ENCODE measurements at places on chromosomes 3 and 15.

DNA sequence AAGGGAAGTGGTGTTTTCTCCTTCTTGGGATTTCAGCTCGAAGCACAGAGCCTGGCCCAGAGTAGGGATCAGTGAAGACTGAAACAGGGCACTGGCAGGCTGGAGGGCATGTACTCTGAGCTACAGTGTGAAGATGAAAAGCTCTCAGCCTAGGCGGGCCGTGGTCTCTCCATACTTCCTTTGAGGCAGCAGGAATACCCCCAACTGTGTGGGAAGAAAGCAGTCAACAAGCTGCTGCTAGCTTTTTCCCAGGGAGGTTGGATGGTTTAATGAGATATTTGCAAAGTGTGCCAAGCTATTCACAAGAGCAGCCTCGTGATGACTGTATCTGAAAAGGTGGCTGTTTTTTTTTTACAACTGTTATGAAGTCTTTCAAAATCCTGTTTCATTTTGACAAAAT is 47.2 kb downstream of the NMNAT3 start:
- no peak for DNase-seq

DNA sequence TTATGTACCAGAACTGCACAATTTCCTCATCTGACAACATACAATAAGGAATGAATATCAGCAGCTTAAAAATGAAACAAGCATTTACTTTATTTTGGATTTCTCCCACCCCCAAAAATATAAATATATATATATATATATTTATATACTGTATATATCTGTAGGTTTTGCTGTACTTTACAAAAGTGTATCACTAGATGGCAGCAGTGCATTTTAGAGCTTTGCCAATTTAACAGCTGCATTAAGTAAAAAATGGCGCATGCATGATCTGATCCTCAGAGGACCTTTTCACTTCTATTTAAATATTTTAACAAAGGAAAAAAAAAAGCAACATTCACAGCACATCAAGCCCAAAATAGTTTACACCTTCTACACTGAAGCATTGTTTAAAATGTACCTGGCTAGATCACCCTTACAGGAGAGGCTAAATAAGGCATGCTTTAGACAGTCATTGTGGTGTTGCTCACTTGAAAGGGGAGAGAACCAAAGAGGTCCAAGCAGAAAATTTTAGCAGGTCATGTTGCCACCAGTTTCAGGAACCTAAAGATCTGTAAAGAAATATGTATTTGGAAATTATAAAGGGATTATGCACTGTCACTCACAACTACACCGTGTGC is 72.6 kb downstream of the NPTN start:
- peak; percentile 76 for DNase-seq

DNA sequence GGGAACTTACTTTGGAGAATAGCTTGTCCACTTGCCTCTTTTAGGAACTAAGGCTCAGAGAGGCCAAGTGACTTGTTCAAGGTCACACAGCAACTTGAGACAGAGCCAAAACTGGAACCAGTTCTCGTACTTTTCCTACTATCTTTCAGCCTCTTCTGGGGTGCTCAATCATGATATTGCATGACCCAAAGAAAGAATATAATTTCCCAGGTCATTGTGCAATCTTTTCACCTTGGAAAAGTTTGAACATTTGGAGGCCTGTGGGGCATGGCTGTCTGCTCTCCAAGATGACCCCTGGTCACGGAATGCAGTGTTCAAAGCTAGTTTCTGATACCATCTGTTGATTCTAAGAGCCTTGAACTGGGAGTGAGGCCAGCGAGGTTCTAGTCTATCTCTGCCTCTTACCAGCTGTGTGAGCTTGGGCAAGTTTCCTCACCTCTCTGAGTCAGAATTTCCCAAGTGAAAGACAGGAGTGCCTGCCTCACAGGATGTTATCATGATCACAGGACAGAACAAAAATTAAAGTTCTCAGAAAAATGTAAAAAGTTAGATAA is 89.7 kb downstream of the BDH1 start:
- DNase-seq, result no peak

GRCh38 chr3:83033133-83033532 is 1271.7 kb upstream of the GBE1 start:
- no peak for DNase-seq

DNA sequence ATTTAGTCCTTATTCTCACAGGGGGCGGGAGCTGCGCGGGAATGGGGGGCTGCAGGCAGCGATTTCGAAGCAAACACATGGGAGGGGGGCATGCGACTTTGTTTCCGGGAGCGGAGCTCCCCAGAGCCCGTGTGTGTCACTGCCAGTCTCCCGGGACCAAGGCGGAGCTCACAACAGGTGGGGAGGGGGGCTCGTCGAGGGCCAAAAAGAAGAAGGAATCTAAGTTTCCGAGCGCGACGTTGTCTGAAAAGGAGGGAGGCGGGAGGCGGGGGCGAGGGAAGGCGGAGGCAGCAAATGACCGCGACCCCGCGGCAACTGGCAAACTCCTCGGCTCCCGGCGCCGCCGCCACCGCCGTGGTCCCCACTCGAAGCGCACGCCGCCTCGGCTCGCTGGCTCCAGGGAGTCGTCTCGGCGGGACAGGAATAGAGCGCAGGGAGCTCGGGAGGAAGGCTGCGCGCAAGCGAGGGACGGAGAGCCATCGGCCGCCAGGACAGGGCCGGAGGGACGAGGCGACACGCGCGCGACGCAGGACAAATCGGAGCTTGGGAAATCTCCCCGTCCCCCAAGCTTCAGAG is 1.4 kb downstream of the FOXP1 start:
- peak; percentile 88 for DNase-seq

GRCh38 chr15:98682992-98683701 is 34.8 kb downstream of the IGF1R start:
- peak; percentile 1 for DNase-seq

GRCh38 chr15:60350108-60350507 is 47.7 kb downstream of the ANXA2 start:
- no peak for DNase-seq

- DNase-seq, result no peak
Measured at GRCh38 chr15:98413933-98414546, 234.3 kb upstream of the IGF1R start.

- DNase-seq, result no peak
Measured at GRCh38 chr3:161420746-161421145, 49.4 kb upstream of the SPTSSB start.

DNA sequence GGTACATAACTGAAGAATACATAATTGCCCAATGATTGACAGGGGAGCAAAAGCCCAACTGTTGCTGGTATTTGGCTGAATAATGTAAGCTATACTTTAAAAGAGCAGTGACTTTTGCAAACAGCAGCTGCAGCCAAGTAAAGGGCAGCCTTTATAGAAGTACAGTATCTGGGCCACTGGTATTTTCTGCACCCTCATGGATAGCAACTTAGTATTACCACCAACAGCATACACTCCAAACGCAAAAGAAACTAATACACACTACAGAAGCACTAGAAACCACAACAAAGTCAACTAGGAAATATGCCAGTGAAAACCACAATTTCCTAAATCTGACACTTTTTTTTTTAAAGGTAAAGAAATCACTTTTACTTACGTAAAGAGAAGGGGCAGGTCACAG is 206.1 kb downstream of the TIGIT start:
- peak; percentile 5 for DNase-seq

- DNase-seq, result peak; percentile 56
Measured at GRCh38 chr3:4495294-4496086, 2.3 kb downstream of the ITPR1 start.

DNA sequence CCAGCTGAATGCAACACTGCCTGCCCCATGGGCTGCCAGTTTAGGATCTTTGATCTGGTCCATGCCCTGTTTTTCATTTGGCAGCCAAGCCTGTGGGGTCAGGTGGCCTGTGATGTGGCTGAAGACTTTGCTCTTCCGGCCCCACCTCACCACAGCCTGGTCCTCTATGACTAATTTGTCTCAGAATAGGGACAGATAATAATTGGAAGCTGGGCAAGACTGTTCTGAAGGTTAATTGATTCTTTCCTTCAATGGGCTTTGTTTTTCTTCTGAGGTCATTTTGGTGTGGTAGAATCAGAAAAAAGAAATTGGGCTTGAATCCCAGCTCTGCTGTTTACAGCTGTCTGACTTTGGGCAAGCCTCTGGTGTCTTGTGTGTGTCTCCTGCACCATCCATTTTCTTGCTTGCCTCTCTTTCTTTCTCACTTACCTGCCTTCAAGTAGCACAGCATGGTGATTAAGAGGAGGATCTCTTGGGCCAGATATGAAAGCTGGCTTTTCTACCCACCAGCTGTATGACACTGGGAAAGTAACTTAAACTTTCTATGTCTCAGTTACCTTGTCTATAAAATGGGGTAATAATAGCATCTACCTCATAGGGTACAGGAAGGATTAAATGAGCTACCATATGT is 24.2 kb downstream of the ABHD2 start:
- DNase-seq, result no peak

GRCh38 chr3:115788921-115789470 is 165.7 kb downstream of the GAP43 start:
- no peak for DNase-seq

DNA sequence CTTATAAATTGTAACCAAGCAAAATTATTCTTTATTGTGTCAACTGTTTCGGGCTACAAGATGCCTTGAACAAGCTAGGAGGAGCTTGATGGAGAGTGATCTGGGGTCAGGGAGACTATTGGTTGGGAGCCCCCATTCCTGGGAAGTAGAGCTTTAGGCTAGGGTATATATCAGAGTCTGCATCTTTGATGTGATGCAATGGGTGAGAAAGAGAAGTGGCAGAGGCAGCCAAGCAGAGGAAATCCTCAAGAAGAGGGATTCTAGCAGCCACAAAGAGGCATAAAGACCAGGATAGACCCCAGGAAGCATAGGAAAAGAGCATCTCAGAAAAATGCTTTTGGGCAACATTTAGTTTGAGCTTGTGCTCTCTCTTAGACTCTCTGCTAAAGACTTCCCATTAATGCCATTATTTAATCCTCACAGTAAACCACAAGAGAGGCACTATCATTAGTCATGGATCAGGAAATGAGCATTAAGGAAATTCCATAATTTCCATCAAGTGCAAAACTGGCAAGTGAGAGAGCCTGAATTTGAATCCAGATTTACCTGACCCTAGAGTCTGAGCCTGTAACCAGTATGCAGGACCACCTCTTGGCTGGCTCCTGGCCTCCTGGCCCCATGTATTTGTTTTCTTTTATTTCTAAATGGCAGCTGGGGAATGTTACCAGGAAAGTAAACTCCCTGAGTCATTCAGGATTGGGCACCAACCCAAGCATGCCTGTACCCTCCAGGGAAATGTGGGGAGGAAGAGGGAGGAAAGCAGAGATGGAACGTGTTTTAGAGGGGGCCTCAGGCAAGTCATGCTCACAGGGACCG is 118.7 kb downstream of the RPL22L1 start:
- DNase-seq, result no peak

- DNase-seq, result no peak
Measured at GRCh38 chr3:18051306-18051705, 308.9 kb upstream of the TBC1D5 start.

GRCh38 chr15:88904257-88904623 is 8.9 kb upstream of the HAPLN3 start:
- no peak for DNase-seq

GRCh38 chr3:140470211-140470610 is 207.7 kb upstream of the TRIM42 start:
- DNase-seq, result no peak

GRCh38 chr3:113271189-113271588 is 59.8 kb downstream of the BOC start:
- DNase-seq, result no peak

DNA sequence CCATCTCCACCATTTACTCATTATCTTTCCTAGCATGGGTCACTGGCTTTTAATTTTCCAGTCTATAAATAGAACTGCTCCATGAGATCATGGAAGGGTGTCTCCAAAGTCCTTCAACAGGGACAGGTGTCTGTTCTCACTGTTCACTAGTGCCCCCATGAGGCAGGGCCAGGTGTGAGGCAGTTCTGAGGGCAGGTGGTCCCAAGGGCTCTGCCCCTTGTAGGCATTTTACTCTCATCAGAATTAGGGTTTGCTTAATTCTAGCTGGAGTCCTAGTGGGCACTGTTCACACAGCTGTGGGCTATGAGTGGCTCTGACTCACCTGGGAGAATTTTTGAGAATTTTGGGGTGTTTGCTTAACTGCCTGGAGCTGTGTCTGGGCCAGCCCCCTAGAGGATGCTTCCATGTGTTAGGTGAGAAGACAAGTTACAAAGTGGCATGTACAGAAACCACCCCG is 248.0 kb upstream of the LYSMD4 start:
- DNase-seq, result no peak

- DNase-seq, result peak; percentile 50
Measured at GRCh38 chr3:143363276-143363675, 243.7 kb downstream of the CHST2 start.

DNA sequence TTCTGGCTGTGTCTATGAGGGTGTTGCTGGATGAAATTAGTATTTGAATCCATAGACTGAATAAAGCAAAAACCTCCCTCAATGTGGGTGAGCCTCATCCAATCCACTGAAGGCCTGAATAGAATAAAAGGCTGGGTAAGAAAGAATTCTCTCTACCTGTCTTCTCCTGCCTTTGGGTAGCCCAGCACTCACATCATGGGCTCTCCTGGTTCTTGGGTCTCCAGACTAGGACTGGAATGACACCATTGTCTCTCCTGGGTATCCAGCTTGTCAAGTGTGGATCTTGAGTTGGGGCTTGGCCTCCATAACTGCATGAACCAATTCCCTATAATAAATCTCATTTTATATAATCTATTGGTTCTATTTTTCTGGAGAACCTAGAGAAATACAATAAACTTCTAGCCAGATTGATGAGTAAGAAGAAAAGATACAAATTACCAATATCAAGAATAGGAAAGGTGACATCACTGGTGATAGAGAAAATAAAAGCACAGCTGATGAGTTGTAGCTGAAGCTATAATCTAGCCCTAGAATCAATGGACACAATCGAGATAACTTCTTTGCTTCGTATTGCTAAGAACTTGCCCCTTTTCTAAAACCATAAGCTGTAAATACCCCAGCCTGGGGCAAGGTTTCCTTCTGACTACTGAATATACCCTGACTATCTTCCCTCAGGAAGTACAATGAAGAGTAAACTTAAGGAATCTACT is 106.4 kb downstream of the ANO10 start:
- DNase-seq, result no peak

DNA sequence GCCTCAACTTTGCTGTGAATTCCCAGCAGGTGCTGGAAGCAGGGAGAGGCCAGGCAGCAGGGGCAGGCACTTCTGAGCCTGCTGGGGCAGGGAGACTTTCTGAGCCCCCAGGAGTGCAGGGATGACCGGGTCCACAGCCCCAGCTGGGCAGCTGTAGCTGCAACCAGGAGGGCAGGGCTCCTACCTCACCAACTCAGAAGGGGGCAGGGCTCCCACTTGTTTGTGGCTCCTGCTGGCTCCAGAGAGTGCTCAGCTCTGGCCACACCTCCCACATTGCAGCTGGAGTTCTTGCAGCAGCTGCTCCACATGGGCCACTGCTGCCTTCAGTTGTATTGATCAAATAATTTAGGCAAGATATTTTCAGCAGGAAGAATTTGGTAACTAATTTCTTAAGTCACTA is 812.3 kb downstream of the NSUN3 start:
- no peak for DNase-seq

GRCh38 chr15:57183614-57184344 is 192.5 kb upstream of the CGNL1 start:
- DNase-seq, result no peak

GRCh38 chr3:11349446-11349845 is 77.2 kb downstream of the ATG7 start:
- no peak for DNase-seq

- no peak for DNase-seq
Measured at GRCh38 chr3:183497313-183497712, 58.2 kb downstream of the KLHL6 start.

- DNase-seq, result no peak
Measured at GRCh38 chr15:70411143-70411863, 313.6 kb upstream of the TLE3 start.

Measured in AML-193 (cell line).